ENCODE measurements at places on chromosomes 11 and 22.
A peak's percentile ranks its signal among the peaks of the same experiment; 100 is the strongest.

GRCh38 chr11:70301721-70302418 lies 31.4 kb downstream of the PPFIA1 start:
- no peak for DNase-seq

- no peak for DNase-seq
Measured at GRCh38 chr22:37514526-37515051, 4.6 kb downstream of the CARD10 start.

- DNase-seq, result no peak
Measured at GRCh38 chr22:20955548-20955947, 11.5 kb upstream of the AIFM3 start.

GRCh38 chr11:87128372-87128771 lies 90.6 kb downstream of the TMEM135 start:
- DNase-seq, result no peak

- peak; percentile 92 for DNase-seq
Measured at GRCh38 chr22:41946629-41947423, at the start of gene CENPM. Gene CENPM, minus strand, starts transcription at chr22:41947152. Its CDS starts 76 bp downstream, at chr22:41947076.

- DNase-seq, result no peak
Measured at GRCh38 chr11:117690484-117691217, 106.4 kb downstream of the DSCAML1 start.

DNA sequence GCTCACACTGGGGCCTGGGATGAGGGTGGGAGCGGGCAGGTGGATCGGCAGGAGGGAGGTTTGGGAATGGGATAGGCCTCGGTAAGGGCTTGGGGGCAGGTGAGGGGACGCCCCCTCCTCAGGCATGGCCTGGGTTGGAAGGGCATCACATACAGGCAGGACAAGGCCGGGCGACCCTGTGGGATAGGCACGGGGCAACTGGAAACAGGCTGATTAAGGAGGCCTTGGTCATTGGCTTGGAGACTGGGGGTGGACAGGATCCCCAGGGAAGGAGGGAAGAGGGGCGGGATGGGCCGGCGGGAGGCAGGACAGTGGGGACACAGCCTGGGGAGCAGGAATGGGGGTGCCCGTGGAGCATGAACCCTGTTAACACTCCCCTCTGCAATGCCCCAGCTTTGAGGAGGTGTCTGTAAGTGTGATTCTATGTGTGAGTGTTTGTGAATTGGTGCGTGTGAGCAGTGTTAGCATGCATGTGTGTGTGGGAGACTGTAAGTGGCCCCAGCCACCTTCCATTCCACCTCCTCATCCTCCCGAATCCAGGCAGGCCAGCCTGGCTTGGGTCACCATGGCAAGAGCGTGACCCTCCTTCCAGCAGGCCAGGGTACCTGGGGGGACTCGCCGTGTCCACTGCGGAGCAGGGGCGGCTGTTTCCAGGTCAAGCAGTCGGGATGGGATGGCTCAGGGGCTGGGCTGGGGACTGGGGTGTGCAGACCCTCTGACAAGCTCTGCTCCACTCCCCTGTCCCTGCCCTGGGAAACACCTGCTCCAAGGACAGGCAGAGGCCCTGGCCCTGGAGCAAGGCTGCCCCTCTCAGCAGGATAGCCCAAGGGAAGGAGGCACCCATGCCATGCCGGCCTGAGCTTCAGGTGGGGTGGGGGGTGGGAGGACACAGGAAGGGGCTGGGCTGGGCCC lies 3.4 kb upstream of the PIM3 start:
- no peak for DNase-seq

DNA sequence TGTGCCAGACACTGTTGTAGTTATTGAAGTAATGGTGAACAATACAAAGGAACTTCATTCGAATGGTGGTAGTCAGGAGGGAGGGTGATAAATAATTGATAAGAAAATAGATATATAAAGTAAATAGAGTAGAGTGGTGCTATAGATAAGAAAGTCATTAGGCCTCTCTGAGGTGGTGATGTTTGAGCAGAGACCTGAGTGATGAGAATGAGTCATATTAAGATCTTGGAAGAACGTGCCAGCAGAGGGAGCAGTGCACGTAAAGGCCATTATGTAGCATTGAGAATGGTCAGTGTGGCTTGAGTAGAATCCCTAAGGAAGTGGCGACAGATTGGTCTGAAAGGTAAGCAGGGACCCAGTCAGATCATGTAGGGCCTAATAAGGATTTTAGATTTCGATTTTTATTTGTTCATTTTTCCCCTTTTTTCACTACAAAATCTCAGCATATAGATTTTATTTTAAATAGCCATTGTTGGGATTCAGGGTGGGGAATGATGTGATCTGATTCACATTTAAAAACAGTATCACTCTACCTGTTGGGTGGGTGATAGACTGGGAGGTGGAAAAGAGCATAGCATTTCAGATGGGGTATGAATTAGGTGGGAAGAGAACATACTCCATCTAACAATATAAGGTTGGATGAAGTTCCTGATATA lies 44.7 kb downstream of the CCDC90B start:
- peak; percentile 66 for DNase-seq

DNA sequence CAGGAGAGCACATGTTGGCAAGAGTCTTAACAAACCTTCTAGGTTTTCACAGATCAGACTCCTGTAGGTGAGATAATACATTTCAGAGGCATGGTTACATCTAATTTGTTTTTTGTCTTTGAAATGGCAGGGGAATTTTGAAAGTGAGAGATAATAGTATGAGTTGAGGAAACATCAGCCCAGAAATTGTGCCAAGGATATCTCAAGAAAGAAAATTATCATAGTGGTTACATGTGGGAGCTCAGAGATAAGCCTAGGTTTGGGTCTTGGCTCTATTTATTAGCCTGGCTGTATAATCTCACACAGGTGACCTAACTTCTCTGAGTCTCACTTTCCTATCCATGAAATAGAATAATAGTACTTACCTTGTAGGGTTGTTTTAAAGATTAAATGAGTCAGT lies 443 bp downstream of the BTBD18 start:
- no peak for DNase-seq

DNA sequence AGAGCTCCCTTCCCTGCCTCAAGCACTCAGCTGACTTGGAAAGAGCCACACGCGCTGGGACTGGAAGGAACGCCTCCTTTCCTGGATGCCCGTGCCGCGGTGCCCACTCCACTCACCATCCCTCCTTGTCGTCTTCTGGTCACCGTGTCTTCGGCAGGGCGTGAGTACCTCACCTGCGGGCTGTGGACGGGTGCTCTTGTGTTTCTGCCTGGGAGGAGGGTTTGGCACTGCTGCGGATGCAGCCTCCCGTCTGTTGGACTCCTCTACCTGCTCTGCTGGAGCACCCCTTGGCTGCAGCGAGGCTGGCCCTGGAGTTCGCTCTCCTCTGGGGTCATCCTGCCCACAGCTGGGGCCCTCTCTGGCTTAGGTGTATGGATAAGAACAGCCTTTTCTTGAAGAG lies 612.7 kb downstream of the BRD1 start:
- DNase-seq, result no peak

GRCh38 chr11:3164138-3164551 lies 965 bp downstream of the OSBPL5 start:
- DNase-seq, result no peak

DNA sequence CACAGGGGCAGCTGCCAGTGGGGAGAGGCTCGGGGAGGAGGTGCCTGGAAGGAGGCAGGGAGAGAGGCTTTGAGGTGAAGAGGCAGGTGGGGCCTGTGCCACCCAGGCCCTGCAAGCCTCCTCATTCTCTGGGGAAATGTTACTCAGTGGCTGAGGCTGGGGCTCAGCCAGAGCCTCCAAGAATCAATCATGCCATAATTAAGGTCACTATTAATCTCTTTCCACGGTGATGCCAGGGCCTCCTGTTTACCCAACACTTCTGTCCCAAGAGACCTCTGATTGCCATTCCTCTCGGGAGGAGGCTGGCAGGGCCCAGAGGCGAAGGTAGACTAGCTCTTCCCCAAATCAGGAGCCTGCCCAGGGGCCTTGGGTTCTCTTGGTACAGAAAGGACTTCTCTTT lies 38.4 kb downstream of the GDPD5 start:
- DNase-seq, result no peak

DNA sequence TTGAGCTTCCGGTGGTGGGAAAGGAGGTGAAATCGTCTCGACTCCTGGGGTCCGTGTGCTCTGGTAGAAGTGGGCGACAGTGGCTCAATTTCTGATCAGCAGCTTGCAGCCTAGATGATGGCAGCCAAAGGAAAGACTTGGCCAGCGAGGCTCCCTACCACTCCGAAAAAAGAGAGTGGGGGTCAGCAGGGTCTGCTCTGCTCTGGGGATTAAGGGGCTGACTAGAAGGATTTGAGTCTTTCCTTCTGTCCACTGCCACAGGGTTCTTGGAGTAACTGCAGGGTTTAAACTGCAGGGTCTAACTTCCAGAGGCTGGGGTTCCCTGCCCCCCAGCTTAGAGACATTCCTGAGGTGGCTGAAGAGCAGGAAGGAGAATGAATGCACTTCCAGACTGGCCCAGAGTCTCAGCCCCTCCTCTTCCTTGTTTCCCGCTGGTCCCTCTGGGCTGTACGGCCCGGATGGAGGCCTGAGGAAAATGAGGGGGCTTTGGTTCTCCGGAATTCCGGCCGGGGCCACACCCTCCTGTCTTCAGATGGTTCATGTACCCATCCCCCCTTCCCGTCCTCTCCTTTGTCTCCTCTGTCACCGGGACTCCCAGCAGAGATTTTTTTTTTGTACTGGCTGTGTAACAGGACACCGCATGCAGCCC lies 907 bp downstream of the SERPINH1 start:
- DNase-seq, result peak; percentile 97

- no peak for DNase-seq
Measured at GRCh38 chr22:40251106-40251505, 73.4 kb downstream of the TNRC6B start.

DNA sequence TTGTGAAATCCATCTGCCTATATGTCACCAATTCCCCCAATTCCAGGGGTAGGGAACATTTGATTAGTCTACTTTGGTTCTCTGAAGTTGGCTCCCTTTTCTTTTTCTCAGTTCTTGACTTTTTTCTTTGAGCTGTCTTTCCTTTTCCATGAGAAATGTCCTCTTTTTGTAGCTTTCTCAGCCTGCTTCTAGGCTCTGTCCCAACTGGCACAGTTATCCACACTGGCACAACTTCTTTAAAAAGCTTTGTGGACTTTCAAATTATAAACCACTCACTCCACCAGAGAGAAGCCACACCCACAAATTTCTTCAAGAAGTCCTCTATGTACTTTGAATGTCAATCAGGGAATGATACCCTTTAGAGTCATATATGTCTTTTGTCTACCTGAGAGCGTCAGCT lies 100.5 kb downstream of the TTC17 start:
- no peak for DNase-seq

- no peak for DNase-seq
Measured at GRCh38 chr11:1869427-1870325, 16.8 kb downstream of the LSP1 start.

- no peak for DNase-seq
Measured at GRCh38 chr11:110757066-110757465, 44.8 kb upstream of the ARHGAP20 start.

- no peak for DNase-seq
Measured at GRCh38 chr22:35630387-35630793, 13.3 kb upstream of the MB start.

DNA sequence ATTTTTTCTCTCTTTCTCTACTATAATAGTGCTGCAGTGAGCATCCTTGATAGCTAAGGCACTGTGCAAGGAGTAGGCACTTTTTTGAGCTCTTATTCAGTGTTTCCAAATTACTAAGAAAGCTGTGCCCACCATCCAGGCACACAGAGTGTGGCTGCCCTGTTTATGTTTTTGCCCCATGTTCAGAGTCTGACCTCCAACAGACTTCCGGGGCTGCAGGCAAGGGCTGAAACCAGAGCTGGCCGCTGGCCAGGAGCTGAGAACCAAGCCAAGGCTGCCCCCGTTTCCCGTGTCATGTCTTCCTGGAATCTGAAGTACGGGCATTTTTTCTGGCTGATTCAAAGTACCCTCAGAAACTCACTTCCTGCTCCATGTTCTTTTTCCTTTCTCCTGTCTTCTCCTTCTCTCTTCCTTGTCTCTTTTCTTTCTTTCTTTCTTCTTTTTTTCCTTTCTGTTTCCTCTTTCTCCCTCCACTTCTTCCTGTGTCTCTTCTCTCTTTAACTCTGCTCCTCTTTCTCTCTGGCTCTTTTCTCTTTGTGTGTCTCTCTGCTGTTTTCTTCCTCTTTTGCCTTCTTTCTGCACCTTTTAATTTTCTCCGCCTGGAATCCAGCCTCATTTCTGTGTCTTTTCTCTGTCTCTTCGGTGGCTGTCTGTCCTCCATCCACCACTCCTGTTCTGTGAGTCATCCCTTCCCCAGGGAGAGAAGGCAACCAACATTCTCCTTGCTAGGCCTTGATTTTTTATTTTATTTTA lies 17.0 kb upstream of the KCTD14 start:
- DNase-seq, result peak; percentile 78

GRCh38 chr11:19970944-19971343 lies 189.3 kb downstream of the DBX1 start:
- no peak for DNase-seq

DNA sequence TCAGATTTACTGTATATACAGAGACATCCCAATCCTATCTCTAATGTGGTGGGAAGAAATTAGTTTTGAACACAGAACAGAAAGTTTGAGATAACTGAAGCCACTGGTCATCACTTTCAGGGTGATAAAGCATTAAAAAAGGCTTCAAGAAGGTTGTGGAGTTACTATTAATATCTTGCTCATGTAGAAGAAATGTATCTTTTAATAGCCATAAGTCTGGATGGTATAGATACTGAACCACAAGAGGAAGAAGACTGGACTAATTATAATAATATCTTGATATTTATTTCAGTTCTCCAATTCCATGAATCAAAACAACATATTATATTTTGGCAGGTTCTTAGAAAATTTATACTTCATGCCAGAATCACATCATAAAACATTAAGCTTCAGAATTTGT lies 137.1 kb downstream of the TMEM135 start:
- DNase-seq, result no peak

GRCh38 chr22:40256516-40256915 lies 78.8 kb downstream of the TNRC6B start:
- DNase-seq, result no peak

- DNase-seq, result no peak
Measured at GRCh38 chr22:27987557-27987956, 68.5 kb upstream of the PITPNB start.

GRCh38 chr11:32479291-32479690 lies 44.0 kb upstream of the WT1 start:
- DNase-seq, result no peak

DNA sequence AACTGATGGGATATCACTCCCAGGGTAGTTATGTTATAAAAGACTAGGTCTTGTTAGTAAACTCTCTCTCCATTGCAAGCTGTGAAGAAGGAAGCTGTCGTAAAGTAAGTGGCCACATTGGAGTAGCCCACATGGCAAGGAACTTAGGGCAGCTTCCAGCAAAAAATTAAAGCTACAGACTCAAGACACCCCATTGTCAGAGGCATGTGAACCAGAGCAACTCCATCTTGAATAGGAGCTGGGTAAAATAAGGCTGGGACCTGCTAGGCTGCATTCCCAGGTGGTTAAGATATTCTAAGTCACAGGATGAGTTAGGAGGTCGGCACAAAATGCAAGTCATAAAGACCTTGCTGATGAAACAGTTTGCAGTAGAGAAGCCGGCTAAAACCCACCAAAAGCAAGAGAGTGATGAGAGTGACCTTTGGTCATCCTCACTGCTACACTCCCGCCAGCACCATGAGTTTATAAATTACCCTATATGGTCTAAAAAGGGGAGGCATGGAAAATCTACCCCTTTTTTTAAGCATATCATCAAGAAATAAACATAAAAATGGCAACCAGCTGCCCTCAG lies 23.9 kb downstream of the CCKBR start:
- no peak for DNase-seq

GRCh38 chr11:32462011-32462690 lies 26.8 kb upstream of the WT1 start:
- no peak for DNase-seq
